Left renal pelvis (tissue), 4 donors: ENCODE measurements at places on chromosomes 2 and 18. TPM values are rescaled to one million over a fixed set of nuclear protein-coding genes. Genes with fewer than 3 reads are reported as not detected.

The SERPINB10 gene
- polyA plus RNA-seq: 0.26 TPM

The PDE6D gene
- polyA plus RNA-seq: 27.2 TPM

The EMX1 gene
- 0.64 TPM for polyA plus RNA-seq

The CHRNG gene
- polyA plus RNA-seq: 1.8 TPM

The TMEM87B gene
- polyA plus RNA-seq: 22.5 TPM

The TMEFF2 gene
- 8.3 TPM for polyA plus RNA-seq

The FBLN7 gene
- 12.2 TPM for polyA plus RNA-seq

The NEB gene
- 20.3 TPM for polyA plus RNA-seq
